ENCODE measurements at places on chromosomes 2 and 18.

GRCh38 chr2:54502731-54503130 is 46.6 kb downstream of the SPTBN1 start:
- H3K4me3 ChIP-seq: no peak overlapping the region
- H3K36me3 ChIP-seq: no peaks in the 10 kb centered on the region
- H3K27ac ChIP-seq: no peak overlapping the region
- no peaks in the 10 kb centered on the region for H3K4me1 ChIP-seq

GRCh38 chr18:76363436-76364120 is 131.5 kb downstream of the ZNF516 start:
- H3K4me1 ChIP-seq: peaks cover 18% of the 10 kb centered on the region
- H3K4me3 ChIP-seq: no peak overlapping the region
- H3K27ac ChIP-seq: no peak overlapping the region
- H3K36me3 ChIP-seq: no peaks in the 10 kb centered on the region
- peaks cover 11% of the 10 kb centered on the region for H3K27me3 ChIP-seq

GRCh38 chr18:45652303-45653080 is 37.2 kb downstream of the SLC14A2 start:
- peaks cover 2% of the 10 kb centered on the region for H3K27me3 ChIP-seq
- H3K36me3 ChIP-seq: no peaks in the 10 kb centered on the region
- no peak overlapping the region for H3K4me3 ChIP-seq
- no peak overlapping the region for H3K27ac ChIP-seq
- no peak for DNase-seq

- no peaks in the 10 kb centered on the region for H3K4me1 ChIP-seq
- no peak for DNase-seq
- H3K27ac ChIP-seq: no peak overlapping the region
- H3K4me3 ChIP-seq: no peak overlapping the region
- no peaks in the 10 kb centered on the region for H3K27me3 ChIP-seq
These were observed 70.1 kb downstream of the SLC39A10 start for GRCh38 chr2:195727106-195727505.

GRCh38 chr2:187853381-187853791 is 299.2 kb upstream of the TFPI start:
- no peak overlapping the region for H3K27ac ChIP-seq
- H3K36me3 ChIP-seq: no peaks in the 10 kb centered on the region
- H3K27me3 ChIP-seq: no peaks in the 10 kb centered on the region

DNA sequence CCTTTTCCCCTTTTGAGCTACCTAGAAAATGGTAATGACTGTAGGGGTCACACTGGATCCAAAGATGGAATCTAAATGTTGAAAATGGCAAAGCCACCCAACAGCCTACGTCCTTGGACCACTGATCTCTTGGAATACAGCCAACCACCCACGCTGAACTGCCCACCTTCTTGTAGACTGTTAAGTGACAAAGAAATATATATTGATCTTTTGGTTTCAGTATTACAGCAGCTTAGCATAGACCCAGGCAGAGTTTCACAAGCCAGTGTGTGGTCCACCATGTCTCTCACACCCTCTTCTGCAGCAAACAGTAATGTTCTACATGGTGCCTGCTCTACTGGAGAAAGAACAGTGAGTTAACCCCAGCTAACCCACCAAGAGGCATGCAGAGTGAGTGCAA is 20.2 kb downstream of the CACNB4 start:
- DNase-seq: no peak
- H3K27me3 ChIP-seq: peaks cover 2% of the 10 kb centered on the region
- H3K36me3 ChIP-seq: no peaks in the 10 kb centered on the region
- H3K27ac ChIP-seq: no peak overlapping the region

GRCh38 chr2:150627526-150627925 is 140.1 kb upstream of the RND3 start:
- no peaks in the 10 kb centered on the region for H3K27me3 ChIP-seq
- DNase-seq: no peak

- H3K27me3 ChIP-seq: no peaks in the 10 kb centered on the region
- H3K4me1 ChIP-seq: peaks cover 46% of the 10 kb centered on the region
- peak overlapping the region; percentile 7 for H3K27ac ChIP-seq
- no peak for DNase-seq
- no peak overlapping the region for H3K4me3 ChIP-seq
- H3K36me3 ChIP-seq: peaks cover 10% of the 10 kb centered on the region
These were observed 6.7 kb downstream of the GFPT1 start for GRCh38 chr2:69380072-69380917.

DNA sequence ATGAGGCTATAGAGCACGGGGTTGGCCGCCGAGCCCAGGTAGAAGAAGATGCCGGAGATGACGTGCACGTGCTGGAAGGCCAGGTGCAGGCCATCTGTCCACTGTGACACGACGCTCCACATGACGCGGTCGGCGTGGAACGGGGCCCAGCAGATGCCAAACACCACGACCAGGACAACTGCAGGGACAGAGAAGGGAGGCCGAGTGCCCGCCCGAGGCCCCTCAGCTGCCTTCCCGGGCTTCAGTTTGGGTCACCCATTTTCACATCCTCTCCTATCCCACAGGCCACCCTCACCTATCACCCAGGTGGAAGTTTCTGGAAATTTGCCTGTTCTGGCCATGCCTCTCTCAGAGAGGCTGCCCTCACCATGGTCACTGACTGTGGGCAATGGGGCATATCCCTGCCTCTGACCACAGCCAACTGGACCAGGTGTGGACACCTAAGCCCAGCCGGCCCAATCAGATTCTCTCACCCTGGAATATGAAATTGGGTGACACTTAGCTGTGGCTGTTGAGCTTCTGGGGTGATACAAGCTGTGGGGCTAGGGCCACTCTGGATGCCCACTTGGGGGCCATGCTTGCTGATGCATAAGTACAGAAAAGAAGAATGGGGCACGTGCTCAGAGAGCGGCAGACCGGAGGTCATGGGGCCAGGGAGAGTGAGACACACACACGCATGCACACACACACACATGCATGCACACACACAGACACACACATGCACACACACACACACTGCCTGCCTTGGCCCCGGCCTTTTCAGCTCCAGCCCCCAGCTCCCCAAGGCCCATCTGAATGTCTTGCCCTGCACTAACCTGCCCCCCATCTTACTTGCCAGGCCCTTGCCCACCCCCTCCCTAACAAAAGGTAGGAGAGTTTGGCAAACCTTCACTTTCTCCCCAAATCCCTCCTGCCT is 4.7 kb downstream of the NMUR1 start:
- peaks cover 26% of the 10 kb centered on the region for H3K4me1 ChIP-seq
- no peaks in the 10 kb centered on the region for H3K36me3 ChIP-seq
- no peak overlapping the region for H3K4me3 ChIP-seq
- peaks cover 7% of the 10 kb centered on the region for H3K27me3 ChIP-seq
- H3K27ac ChIP-seq: no peak overlapping the region

DNA sequence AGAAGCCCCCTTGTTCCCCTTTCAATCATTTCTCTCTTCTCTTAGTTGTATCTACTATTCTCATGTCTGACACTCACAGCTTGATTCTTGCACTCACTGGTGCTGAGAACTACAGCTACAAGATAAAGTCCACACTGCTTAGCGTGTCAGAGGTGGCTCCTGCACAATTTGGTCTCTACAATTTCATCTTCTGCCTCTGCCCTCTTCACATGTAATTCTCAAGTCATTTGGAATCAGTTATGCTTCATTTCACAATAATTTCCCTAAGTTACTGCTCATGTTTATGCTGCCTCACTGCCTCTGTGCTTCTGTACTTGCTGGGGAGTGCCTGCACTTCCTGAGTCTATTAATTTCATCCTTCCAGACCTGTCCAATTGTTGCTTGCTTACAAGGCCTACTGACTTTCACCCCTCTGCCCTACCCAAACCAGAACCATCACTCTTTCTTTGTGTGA is 11.6 kb upstream of the NAB1 start:
- peaks cover 10% of the 10 kb centered on the region for H3K4me1 ChIP-seq
- DNase-seq: no peak
- H3K27ac ChIP-seq: no peak overlapping the region
- H3K36me3 ChIP-seq: no peaks in the 10 kb centered on the region
- H3K4me3 ChIP-seq: no peak overlapping the region

DNA sequence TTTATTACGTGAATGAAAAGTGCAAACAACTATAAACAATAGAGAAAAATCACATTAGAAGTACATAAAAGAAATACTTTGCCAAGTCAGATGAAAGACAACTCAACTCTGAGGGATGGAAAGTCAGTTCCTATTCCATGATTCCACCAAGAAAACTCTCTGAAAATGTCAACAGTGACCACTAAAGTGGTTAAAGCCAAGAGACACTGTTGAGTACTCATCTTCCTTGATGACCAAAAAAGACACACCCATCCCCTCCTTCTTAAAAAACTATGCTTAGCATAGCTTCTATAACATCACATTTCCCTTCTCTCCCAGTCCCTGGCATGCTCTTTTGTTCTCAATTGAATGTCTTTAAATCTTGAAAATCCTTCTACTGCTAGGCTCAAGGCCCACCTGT is 160.0 kb downstream of the TCF4 start:
- H3K27me3 ChIP-seq: peaks cover 4% of the 10 kb centered on the region
- H3K27ac ChIP-seq: no peak overlapping the region
- no peaks in the 10 kb centered on the region for H3K36me3 ChIP-seq
- no peaks in the 10 kb centered on the region for H3K4me1 ChIP-seq
- H3K4me3 ChIP-seq: no peak overlapping the region

DNA sequence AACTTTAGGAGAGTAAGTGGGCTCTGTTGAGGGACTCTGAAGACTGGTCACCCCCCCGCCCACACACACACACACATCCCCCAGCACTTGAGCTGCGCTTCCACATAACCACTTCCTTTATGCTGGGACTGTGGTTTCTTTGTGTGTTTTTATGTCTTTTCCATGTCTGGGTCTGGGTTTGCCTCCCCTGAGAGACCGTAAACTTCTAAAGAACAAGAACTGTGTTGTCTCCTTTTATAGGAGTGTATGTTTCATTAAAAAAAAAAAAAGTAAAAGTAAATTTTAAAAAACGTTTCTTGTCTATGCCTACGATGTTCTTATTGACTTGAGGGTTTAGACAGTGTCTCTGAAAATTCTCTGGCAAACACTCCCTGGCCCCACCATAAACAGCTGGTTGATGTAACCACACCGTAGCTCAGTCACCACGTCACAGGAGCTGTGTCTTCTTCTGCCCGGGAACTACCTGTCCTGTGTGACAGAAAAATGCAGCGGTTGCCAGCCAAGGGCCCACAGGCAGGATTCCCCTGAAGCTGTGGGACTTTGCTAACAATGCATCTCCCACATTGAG is 68.0 kb downstream of the KLHL29 start:
- no peaks in the 10 kb centered on the region for H3K36me3 ChIP-seq
- no peak overlapping the region for H3K27ac ChIP-seq
- H3K4me3 ChIP-seq: peak overlapping the region; percentile 26
- peak; percentile 32 for DNase-seq
- H3K27me3 ChIP-seq: no peaks in the 10 kb centered on the region

DNA sequence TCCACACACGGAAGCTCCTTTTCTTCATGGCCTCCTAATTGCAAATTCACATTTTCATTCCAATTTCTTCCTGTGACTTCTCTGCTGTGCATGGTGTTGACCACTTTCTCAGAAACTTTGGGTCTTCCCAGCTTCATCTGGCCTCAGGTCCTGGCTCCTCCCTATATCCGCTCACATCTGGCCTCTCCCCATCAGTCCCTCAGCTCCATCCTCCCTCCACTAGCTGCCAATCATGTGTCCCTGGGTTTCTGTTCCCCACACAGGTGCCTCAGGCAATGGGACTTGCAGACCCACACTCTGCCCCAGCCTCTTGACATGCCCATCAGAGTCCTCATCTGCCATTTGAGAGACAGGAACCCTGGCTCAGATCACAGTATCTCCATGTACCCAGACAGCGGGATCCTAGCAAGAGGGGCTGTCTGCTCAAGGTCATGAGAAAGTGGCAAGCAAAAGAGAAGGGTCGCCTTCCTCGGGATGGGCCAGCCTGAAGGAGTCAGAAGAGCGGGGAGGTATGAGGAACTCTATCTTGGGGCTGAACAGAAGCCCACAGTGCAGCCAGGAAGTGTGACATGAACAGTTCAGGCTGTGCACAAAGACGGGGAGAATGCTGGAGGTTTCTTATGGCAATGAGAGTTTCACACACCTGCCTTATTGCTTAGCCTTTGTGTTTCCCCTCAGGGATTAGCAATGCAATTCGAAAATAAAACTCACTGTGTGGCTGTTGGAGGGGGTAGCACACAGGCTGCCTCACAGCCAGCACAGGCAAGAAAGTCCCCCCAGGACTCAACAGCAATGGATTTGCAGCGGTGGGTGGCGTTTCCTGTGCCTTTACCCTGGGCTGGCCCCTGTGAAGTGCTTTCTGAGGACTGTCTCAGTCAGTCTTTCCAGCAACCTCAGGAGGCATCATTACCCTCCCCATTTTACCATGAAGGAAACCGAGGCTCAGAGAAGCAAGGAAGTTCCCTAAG is 69.5 kb downstream of the COPS8 start:
- no peaks in the 10 kb centered on the region for H3K36me3 ChIP-seq
- peak overlapping the region; percentile 74 for H3K27ac ChIP-seq
- peak; percentile 76 for DNase-seq
- no peak overlapping the region for H3K4me3 ChIP-seq
- H3K27me3 ChIP-seq: peaks cover 4% of the 10 kb centered on the region
- H3K4me1 ChIP-seq: peaks cover 41% of the 10 kb centered on the region

GRCh38 chr2:39202639-39203369 is 41.0 kb downstream of the CDKL4 start:
- DNase-seq: no peak
- H3K4me3 ChIP-seq: no peak overlapping the region
- H3K4me1 ChIP-seq: peaks cover 15% of the 10 kb centered on the region
- peak overlapping the region; percentile 26 for H3K27ac ChIP-seq

DNA sequence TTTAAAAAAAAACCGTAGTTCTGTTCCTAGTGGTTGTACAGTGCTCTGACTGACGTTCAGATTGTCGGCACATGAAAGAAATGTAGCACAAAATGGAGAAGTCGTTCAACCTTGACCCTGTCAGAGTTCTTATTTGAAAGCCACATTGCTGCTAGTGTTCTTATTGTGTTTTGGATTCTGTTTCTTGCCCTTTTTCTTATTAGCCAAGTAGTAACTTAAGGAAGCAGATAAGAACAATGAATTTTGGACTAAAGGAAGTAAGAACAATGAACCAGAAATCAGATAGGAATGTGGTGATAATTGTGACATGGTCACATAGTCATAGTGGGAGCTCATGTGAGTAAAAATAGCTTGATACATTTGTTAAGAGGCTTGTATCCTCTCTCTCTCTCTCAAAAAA is 45.9 kb downstream of the RPIA start:
- no peak for DNase-seq
- peaks cover 27% of the 10 kb centered on the region for H3K36me3 ChIP-seq
- no peak overlapping the region for H3K27ac ChIP-seq
- no peaks in the 10 kb centered on the region for H3K27me3 ChIP-seq

GRCh38 chr2:209526561-209526960 is 102.7 kb downstream of the MAP2 start:
- DNase-seq: no peak
- peaks cover 9% of the 10 kb centered on the region for H3K4me1 ChIP-seq
- no peaks in the 10 kb centered on the region for H3K27me3 ChIP-seq
- no peak overlapping the region for H3K4me3 ChIP-seq
- no peak overlapping the region for H3K27ac ChIP-seq

- no peaks in the 10 kb centered on the region for H3K36me3 ChIP-seq
- peaks cover 10% of the 10 kb centered on the region for H3K4me1 ChIP-seq
- no peak overlapping the region for H3K27ac ChIP-seq
- no peak for DNase-seq
- H3K4me3 ChIP-seq: no peak overlapping the region
These were observed 150.2 kb upstream of the ALPP start for GRCh38 chr2:232228332-232228731.

- peak; percentile 30 for DNase-seq
- no peaks in the 10 kb centered on the region for H3K36me3 ChIP-seq
- no peak overlapping the region for H3K27ac ChIP-seq
- peaks cover 17% of the 10 kb centered on the region for H3K27me3 ChIP-seq
- H3K4me3 ChIP-seq: no peak overlapping the region
- H3K4me1 ChIP-seq: no peaks in the 10 kb centered on the region
These were observed 57.8 kb upstream of the TXNDC2 start for GRCh38 chr18:9827793-9828505.

Measured in activated CD4-positive, alpha-beta memory T cell treated with anti-CD3 and anti-CD28 coated beads for 36 hours (primary cell).